T-helper 22 cell (primary cell): ENCODE measurements at places on chromosomes 1 and 21.

GRCh38 chr1:5911157-5911556 is 81.1 kb downstream of the NPHP4 start:
- no peak for DNase-seq

DNA sequence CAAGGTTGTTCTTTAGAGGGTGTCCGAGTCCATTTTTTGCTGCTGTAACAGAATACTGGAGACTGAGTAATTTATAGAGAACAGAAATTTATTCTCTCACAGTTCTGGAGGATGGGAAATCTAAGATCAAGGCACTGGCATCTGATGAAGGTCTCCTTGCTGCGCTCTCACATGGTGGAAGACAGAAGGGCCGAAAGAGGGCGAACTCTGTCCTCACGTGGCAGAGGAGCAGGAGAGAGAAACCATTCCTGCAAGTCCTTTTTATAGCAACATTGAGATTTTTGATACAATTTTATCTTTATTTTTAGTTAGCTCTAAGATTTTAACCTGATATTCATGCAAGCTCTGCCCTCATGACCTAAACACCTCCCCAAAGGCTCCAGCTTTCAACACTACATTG is 48.3 kb downstream of the ATG4C start:
- no peak for DNase-seq

GRCh38 chr1:31524186-31524901 is 52.0 kb upstream of the TINAGL1 start:
- DNase-seq, result no peak

DNA sequence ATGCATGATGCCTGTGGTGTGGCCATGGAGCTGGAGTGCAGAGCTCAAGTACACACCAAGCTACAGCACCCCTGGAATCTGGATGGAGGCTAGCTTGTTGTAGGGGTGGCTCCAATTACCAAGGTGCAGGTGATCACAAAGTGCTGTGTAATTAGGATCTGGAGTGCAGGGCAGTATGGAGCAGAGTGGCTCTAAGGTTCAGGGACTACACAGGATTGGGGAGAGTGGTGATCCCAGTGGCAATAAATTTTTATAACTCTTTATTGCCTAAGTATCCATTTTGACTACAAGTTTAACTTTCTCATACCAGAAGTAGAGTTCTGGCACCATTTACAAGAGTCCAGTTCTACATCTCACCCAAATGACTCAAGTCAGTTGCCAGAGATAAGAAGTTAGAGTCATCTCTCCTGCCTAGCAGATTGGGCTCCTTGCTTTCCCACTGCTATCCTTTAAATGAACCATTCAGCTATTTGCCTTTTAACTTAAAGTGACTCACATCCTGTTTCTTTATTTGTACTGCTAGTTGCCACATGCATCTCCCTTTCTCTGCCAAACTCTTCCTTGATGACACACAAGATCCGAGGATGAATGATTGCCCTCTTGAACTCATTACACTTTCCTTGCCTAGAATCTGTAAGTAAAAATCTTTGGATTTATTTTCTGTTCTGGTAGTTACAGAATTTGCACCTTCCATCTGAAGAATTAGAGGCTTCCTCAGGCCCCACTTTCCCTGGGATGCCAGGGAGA is 427.2 kb downstream of the KCNT2 start:
- DNase-seq, result no peak

DNA sequence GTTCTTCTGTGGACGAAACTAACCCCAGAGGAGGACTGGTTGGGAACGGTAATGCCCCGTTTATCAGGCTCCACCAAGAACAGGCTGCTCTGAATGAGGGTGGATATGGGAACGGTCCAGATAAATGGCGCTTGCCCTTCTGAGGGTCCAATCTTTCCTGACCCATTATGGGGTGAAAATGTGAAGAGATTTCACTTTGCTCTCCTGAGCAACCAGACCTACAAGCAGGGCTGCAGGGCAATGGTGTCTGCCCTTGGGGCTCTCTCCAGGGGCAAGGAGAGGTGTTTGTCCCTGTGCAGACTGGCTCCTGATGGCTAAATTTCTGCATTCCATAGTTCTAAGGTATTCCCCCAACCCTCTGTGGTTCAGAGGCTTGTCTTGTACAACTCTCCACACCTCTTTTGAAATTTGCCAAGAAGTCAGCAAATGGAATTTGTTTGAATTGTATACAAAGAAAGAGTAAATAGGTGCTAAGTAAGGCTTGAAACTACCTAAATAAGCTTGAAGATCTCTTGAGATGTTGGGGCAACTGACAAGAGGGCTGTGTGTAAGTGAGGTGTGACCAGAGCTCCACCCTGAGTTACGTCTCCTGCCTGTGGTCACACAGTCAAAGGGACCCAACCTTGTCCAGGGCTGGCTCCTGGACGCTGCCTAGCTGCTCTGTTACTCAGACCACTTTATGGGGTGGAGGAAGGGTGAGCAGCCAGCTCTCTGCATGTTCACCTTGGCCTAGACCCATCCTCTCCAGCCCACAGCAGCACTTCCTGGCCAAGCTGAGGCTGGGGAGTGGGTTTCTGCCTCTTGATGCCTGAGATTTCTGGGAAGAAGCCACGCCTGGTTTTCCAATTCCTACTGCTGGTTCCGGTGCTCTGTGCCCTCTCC is 24.8 kb downstream of the SLC2A1 start:
- no peak for DNase-seq

DNA sequence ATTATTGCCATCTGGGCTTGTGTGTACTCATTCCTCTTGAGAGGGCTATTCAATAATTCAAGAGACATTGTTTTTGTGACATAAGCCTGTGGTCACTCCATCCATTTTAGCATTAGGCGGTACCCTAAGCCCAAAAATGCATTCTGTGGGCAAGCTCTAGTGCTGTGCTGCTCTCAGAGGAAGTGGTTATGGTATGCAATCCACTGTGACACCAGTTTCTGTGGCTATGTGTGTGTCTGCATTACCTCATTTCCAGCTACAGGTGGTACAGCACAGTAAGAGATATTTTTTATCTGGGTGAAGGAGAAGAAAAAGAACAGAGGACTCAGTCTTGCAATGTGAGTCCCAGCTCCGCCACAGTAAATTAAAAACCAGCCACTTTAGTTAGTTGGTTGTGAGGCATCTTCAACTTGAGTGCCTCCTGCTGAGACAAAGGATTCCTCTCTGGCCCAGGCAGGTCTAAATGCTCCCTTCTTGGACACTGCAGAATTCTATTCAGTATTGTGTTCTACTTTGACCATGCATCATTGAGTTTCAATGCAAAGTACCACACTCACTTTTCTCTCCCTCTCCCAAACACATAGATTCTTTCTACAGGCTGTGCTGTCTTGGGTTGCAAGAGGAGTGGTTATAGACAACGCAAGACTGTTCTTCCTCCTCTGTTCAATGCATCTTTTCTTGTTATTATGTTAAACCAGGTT is 777.8 kb upstream of the BRINP3 start:
- DNase-seq, result no peak

DNA sequence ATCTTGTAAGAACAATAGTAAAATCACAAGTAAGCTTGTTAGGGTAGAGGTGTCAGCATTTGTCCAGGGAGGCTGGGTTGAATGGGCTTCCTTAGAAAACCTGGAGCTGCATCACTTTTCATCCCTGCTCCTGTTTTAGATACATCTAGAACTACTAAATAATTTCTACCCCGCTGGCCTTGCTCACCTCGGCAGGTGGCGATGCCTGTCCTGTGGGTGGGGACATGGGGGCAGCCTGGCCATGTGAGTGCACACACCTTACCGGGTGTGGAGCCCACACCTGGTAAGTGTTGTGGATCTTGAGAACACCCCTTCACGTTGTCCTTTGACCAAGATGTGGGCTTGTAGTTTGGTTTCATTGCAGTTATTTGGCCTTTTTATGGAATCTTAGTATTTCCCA is 29.7 kb downstream of the URB2 start:
- no peak for DNase-seq

GRCh38 chr1:1250786-1251284 is 4.3 kb upstream of the C1QTNF12 start:
- DNase-seq, result peak; percentile 66

- DNase-seq, result no peak
Observed at GRCh38 chr1:154190550-154190949, 1.4 kb downstream of the TPM3 start.

- no peak for DNase-seq
Observed at GRCh38 chr1:22245726-22246125, 102.8 kb upstream of the WNT4 start.

- DNase-seq, result no peak
Observed at GRCh38 chr21:43338951-43339350, 88.0 kb downstream of the SIK1 start.

GRCh38 chr1:56258371-56258770 is 321.0 kb downstream of the PLPP3 start:
- DNase-seq, result no peak

DNA sequence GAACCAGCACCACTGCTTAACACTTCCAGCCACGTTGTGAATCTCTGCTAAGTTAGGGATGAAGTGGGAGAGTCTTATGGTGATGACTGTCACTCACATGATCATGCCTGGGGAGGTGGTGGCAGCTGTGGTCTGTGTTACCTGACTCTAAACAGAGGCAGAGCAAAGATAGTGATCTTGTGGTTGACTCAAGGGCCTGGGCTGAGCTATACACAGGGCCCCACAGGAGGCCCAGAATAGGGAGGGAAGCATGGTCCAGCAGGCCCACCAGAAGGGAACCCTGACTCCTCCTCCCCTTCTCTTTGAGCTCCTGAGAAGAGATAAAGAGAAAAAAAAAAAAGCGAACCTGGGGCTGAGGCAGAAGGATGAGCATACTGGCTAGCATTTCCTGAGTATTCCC is 55.0 kb downstream of the PLXNA2 start:
- no peak for DNase-seq

- DNase-seq, result no peak
Observed at GRCh38 chr1:90959352-90960206, 62.3 kb downstream of the ZNF644 start.

DNA sequence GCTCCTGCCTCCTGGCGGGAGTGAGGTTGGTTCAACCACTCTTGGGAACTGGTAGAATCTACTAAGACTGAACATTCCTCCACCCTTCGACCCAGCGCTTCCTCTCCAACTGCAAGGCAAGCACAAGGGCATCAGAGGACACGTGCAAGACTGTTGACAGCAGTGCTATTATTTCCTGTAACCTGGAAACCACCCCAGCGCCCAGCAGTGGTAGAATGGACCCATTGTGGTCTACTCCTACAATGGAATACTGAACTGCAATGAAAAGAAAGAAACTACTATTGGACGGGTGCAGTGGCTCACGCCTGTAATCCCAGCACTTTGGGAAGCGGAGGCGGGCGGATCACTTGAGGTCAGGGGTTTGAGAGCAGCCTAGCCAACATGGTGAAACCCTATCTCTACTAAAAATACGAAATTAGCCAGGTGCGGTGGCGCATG is 33.0 kb upstream of the TARDBP start:
- no peak for DNase-seq
